Breast epithelium (tissue), 4 donors: ENCODE measurements at places on chromosomes 3 and 15.
A peak's percentile ranks its signal among the peaks of the same experiment; 100 is the strongest.

DNA sequence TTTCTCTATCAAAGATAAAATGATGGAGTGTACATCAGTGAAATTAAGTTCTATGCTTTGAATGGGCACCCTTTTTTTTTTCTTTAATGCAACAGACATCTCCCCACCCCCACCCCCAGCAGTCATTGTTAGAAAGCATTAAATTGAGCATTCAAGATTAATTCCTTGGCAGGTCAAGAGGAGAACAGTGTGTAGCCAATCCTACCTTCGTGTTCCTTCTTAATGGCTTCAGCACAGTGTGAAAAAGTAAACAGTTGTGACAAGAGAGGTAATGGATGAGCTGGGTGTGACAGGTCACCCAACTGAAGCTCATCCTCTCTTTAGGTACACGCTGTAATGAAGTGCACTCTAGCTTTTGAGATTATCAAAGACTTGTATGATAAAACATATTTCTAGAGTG lies 198.5 kb upstream of the RARB start:
- H3K4me3 ChIP-seq, result no peak overlapping the region
- DNase-seq, result no peak
- H3K4me1 ChIP-seq, result no peaks in the 10 kb centered on the region
- no peak overlapping the region for H3K27ac ChIP-seq
- H3K27me3 ChIP-seq, result no peaks in the 10 kb centered on the region
- no peaks in the 10 kb centered on the region for H3K36me3 ChIP-seq

DNA sequence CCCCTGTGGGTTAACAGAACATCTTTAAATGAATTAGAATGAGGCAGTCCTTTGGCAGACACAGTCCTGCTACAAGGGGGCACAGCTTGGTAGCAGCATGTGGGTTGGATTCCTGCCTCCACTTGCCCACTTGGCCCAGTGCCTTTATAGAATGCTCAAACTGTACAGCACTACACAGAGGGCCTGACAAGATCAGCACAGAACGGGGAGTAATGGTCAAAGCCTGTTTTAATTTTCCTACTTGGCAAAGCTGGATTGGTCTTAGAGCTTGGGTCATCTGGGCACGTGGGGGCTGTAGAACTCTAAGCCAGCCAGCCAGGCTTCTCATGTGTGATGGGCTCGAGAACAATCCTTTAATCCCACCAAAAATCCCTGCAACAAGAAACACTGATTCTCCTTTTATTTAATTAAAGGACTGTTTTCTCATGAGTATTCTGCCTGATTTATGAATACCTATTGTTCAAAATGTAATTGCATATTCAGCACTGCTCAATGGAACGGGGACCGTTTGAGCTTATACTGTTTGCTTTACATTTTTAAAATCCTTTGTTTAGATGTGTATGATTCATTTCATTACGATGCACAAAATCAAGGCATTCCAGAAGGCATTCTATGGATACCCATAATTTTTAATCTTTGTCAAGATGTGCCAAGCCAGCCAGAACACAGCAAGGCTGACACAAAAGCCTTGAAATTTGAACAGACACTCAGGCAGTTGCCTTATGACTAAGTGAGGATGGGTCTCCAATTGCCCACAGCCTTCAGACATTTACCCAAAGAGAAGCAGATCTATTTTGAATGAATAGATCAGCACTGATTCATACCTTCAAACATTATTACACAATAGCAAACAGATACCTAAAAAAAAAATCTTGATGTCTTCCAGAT lies 249.3 kb upstream of the TGFBR2 start:
- H3K27me3 ChIP-seq, result no peaks in the 10 kb centered on the region
- DNase-seq, result no peak
- H3K36me3 ChIP-seq, result no peaks in the 10 kb centered on the region
- peak overlapping the region; percentile 16 for H3K27ac ChIP-seq
- H3K4me3 ChIP-seq, result no peak overlapping the region

- H3K27me3 ChIP-seq, result no peaks in the 10 kb centered on the region
- H3K4me1 ChIP-seq, result no peaks in the 10 kb centered on the region
- no peak overlapping the region for H3K4me3 ChIP-seq
- no peak for DNase-seq
These were observed 69.5 kb upstream of the VEPH1 start for GRCh38 chr3:157572559-157573270.

- DNase-seq, result no peak
- no peaks in the 10 kb centered on the region for H3K27me3 ChIP-seq
- no peak overlapping the region for H3K27ac ChIP-seq
- no peaks in the 10 kb centered on the region for H3K36me3 ChIP-seq
- H3K4me1 ChIP-seq, result no peaks in the 10 kb centered on the region
- no peak overlapping the region for H3K4me3 ChIP-seq
These were observed 239.3 kb downstream of the CPNE4 start for GRCh38 chr3:131795390-131796090.

GRCh38 chr3:52002748-52003147 lies 7.1 kb upstream of the RPL29 start:
- no peak overlapping the region for H3K27ac ChIP-seq
- DNase-seq, result no peak
- peaks cover 12% of the 10 kb centered on the region for H3K4me1 ChIP-seq
- no peak overlapping the region for H3K4me3 ChIP-seq
- no peaks in the 10 kb centered on the region for H3K36me3 ChIP-seq
- H3K27me3 ChIP-seq, result no peaks in the 10 kb centered on the region

GRCh38 chr15:70629735-70630273 lies 133.6 kb downstream of the UACA start:
- no peak overlapping the region for H3K4me3 ChIP-seq
- H3K27me3 ChIP-seq, result no peaks in the 10 kb centered on the region
- H3K4me1 ChIP-seq, result no peaks in the 10 kb centered on the region
- H3K27ac ChIP-seq, result no peak overlapping the region

DNA sequence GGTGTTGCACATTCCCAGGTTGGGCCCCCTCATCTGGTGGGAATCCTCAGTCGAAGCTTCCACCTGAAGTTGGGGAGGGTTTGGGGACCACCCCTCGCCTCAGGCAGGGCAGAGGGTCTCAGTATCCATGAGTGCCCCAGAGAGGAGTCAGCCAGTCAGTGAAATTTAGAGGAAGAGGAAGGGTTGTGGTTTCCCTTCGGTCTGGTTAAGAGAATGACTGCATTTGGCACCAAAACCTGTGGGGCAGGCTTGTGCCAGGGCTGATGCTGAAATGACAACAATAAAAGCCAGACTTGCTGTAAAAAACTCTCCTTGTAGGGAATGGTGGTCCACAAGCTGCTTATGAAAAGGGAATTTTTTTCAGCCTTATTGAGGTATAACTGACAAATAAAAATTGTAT lies 22.6 kb downstream of the LMCD1 start:
- no peaks in the 10 kb centered on the region for H3K4me1 ChIP-seq
- H3K36me3 ChIP-seq, result no peaks in the 10 kb centered on the region
- no peaks in the 10 kb centered on the region for H3K27me3 ChIP-seq
- H3K4me3 ChIP-seq, result no peak overlapping the region
- peak overlapping the region; percentile 8 for H3K27ac ChIP-seq
